ENCODE measurements at places on chromosomes 1 and 21.

DNA sequence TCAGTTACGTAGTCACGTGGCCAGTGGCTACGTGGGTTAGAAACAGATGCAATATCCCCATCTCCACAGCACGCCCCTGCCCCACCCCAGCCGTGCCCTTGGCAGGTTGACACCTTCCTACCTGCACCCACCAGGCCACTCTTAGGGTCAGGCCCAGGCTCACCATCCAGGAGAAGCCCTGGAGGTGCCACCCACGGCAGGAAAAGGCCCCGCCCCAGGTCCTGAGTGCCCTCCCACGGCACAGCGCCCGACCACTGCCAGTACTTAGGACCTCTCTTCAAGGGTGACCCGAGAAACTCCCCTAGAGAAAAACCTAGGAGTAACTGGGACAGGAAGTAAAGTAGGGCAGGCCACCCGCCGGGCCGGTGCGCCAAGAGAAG lies 1.5 kb downstream of the C1orf35 start:
- DNase-seq, result no peak

DNA sequence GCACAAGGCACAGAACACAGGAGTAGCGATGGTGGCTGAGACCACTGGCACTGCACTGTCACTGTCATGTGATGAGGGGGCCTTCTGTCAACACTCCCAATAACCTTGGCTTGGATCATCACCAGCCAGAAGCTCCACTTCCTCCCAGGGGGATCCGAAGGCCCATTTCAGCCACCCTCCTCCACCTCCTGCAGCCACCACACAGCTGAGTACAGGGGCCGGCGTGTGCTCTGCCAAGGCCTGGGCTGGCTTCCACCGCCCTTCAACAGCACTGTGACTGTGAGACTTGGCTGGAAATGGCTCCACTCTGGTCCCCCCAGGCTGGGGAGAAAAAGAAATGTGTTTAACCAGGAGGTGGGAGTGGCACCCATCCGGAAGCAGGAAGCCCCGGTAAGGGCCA lies 9.9 kb upstream of the NADK start:
- no peak for DNase-seq

DNA sequence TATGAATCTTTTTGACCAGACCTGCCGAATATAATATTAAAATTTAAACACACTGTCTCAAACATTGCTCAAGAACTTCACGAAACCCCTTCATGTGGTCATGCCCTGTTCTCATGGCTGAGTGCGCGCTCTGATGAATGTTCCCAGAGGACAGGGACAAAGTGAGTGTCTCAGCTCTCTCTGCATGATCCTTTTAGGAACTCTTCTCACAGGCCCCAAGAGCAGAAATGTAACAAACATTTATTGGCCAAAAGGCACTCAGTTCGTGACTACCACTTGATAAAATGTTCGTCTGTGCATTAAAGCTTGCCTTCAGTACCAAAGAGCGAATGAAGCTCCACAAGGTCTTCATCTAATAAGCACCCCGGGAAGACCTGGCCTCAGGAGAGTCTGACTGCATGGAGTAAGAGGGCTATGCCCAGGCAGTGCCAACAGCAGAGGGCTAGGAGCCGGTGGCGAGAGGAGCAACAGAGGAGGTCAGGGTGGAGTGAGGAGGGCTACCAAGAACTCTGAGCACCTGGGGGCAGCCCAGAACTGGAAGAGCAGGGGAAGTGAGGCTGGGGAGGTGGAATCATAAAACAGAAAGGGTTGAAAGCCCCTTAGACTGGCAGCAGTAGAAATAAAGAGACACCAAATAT lies 171.1 kb downstream of the RHOU start:
- DNase-seq, result no peak

GRCh38 chr1:111515291-111516004 lies 12.0 kb upstream of the ADORA3 start:
- DNase-seq, result no peak

- DNase-seq, result no peak
Measured at GRCh38 chr1:67883069-67883468, 49.8 kb upstream of the GNG12 start.

GRCh38 chr1:150559656-150560010 lies 10.4 kb downstream of the ADAMTSL4 start:
- DNase-seq, result no peak

GRCh38 chr21:42176859-42177258 lies 42.1 kb upstream of the ABCG1 start:
- DNase-seq, result no peak

DNA sequence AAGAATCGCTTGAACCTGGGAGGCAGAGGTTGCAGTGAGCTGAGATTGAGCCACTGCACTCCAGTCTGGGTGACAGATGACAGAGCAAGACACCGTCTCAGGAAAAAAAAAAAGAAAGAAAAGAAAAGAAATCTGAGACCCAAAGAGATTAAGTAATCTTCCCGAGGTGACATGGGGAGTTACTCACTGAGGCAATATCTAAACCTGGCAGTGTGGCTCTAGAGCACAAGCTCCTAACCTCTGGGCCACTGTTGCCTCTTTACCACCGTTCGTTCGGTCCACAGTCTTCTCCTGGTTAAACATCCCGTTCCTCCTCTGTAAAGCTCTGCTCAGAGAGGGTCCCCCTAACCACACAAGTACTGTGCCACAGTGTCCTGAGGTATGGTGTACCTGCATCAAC lies 1.5 kb downstream of the HMGCL start:
- no peak for DNase-seq

- DNase-seq, result no peak
Measured at GRCh38 chr1:107252271-107252670, 111.4 kb downstream of the NTNG1 start.

- DNase-seq, result no peak
Measured at GRCh38 chr1:200505257-200505656, 95.4 kb upstream of the ZNF281 start.

- peak; percentile 35 for DNase-seq
Measured at GRCh38 chr1:187626056-187626455, 797.3 kb downstream of the PLA2G4A start.

GRCh38 chr1:216020743-216021345 lies 402.4 kb downstream of the USH2A start:
- no peak for DNase-seq

DNA sequence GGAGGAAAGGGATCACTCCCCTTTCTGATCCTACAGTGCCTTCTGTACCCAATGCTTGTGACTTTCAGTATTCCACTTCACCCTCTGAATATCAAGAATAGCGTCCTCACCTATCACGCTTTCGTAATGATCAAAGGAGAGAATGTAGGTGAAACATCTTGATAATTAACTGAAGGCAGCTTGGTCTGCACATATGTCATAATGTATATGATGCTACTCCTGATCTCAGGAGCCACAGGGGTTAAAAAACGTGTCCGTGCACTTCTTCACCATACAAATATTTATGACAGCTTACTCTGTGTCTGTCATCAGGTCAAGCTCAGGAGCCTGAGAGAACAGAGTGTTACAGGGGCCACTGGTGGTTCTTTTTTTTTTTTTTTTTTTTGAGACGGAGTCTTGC lies 1.2 kb upstream of the PIK3C2B start:
- no peak for DNase-seq

DNA sequence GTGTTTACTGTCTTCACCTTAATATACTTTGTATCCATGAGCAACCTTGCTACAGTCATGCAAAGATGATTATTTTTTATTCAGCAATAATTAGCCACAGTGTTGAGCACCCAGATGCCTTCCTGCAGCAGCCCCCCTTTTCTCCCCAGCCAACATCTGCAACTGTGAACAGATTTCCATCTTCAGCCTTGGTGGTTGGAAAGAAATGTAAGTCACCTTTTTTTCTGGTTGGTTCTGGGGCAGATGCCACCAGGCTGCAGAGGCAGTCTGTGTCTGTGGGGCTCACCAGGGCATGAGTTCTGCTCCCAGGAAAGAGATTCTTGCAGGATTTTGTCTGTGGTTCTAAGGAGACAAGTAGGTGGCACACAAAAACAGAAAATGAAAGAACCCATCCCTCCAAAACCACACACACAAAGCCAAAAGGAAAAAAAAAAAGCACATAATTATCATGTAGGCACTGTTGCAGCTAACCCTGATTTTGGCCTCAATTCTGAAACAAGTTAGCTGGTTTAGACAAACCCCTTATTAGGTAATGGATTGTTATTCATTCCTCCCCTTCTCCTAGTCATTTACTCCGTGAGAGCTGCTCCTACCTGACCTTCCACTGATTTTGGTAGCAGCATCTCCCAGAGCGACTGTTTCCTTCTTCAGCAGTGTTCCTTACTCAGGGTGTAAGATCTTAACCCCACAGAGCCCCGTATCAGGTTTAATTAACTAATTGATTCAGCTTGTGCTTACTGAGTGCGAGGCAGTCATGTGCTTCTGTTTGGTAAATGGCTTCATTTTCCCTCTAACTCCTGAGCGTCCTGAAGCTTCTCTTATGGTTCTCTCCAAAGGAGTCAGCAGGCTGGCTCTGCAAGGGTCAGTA lies 36.5 kb downstream of the GALNT2 start:
- no peak for DNase-seq

GRCh38 chr1:54371942-54372275 lies 34.3 kb downstream of the SSBP3 start:
- no peak for DNase-seq

DNA sequence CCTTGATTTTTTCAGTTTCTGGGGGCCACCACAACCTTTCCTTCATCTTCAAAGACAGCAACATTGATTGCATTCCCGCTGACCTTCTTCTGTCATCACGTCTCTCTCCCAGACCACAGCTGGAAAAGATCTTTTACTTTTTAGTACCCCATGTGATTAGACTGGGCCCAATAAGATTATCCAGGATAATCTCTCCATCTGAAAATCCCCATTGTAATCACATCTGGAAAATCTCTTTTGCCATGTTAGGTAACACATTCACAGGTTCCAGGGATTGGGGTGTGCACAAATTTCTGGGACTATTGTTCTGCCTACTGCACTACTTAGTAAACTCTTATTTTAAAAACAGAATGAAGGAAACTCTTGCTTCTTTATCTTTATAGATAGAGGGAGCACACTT lies 47.1 kb upstream of the INSL5 start:
- DNase-seq, result no peak

DNA sequence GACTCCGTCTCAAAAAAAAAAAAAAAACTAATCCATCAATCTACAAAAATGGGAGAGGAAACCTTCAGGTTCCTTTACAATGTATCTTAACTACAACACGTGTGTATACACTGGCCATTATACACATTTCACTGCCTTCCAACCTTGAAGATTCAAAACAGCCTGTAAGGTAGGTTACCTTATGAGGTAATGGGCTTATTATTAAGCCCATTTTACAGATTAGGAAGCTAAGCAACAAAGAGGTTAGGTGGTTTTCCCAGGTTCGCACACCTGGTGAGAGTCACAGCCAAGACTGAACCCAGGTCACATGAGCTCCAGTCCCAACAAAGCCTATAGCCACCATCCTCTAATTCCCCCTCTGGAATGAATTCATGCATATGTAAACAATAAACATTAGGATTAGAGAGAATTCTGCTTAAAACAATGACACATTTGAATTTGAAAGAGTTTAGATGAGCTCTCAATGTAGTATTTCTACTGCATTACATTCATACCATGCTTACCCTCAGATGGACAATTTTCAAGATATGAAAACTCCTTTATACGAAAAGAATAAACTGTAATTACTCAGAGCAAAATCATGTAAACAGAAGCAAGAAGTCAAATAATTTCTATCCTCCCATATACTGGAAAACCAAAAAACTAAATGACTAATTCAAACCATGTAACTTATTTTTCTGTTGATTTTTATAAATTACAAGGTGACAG lies 54.8 kb downstream of the EIF4G3 start:
- DNase-seq, result no peak

- no peak for DNase-seq
Measured at GRCh38 chr1:23456226-23456625, 27.8 kb downstream of the ASAP3 start.
